ENCODE measurements at places on chromosomes 4 and X.

DNA sequence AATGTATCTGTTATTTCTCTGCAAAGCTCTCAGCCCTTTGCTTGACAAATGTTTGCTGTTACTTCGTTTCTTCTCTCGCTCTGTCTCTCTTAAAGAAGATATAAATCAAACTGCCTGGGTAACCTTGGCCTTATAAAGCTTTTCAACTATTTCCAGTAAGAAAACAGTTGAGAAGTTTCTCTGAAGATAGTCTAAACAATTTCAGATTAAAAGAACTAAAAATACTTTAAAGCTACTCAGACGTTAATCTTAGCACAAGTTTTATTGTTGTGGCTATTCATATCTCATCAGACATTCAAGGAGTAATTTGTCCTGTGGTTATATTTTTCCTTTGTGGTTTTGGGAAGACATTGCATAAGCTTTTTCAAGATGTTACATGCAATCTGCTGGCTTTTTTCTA is 22.6 kb downstream of the HOPX start:
- DNase-seq: no peak

DNA sequence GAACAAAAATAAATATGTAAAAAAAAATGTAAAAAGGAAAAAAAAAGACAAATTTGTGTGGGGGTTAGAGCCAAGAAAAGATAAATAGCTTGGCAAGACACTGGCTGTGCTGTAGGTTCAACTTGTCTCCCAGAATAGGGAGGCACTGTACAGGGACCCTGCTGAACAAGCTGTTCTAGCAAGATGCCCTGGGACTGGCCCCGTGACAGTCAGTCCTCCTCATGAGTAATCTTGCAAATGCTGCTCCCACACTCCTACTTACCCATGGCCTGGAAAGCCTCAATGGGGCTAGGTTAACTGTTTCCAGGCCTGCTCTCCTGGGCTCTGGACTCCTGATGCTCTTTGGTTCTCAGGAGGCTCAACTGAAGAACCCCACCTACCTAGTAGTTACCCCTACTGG is 106.8 kb downstream of the ATG4A start:
- DNase-seq: no peak

DNA sequence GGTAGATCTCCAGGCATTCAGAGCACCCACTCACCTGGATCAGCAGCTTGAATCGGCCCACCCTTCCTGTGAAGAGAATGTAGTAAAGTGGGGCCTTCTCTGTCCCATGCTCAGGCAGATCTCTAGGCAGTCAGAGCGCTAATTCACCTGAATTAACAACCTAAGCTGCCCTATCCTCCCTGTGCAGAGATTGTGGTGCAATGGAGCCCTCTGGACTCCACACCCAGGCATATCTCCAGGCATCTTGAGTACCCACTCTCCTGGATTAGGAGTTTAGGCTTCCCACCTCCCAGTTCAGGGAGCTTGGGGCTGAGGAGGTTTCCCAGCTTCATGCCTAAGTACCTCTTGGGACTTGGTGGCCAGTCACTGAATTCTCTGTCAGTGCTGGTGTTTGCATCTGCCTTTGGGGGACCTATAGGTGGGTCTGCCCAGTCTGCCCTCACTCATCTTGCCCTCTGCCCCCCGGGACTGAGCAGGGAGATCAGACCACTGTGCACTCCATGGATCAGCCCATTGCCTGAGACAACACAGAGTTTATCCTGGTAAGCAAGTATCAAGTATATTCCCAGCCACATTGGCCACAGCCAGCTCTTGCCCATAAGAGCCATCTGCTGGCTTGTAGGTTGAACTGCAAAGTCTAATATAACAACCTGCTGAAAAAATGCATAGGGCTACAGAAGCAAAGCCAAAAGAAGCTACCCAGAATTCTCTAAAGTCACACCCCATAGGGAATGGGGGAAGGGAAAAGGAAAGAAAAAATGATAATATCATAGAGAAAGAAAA is 372.9 kb downstream of the KLHL13 start:
- DNase-seq: no peak

- no peak for DNase-seq
These were observed 42.2 kb upstream of the ENPP6 start for GRCh38 chr4:184259866-184260265.

GRCh38 chrX:1336331-1336943 is at the start of gene IL3RA:
Gene IL3RA (plus strand): TSS chrX:1336785. CDS start chrX:1341766, 4,981 bp downstream.
- DNase-seq: no peak

GRCh38 chr4:83910693-83911092 is 374.8 kb downstream of the GPAT3 start:
- no peak for DNase-seq

All from cortex of kidney (tissue), 1 donor.